ENCODE measurements at places on chromosomes 2 and 18. TPM values are rescaled to one million over a fixed set of nuclear protein-coding genes. Genes with fewer than 3 reads are reported as not detected.
A peak's percentile ranks its signal among the peaks of the same experiment; 100 is the strongest.

DNA sequence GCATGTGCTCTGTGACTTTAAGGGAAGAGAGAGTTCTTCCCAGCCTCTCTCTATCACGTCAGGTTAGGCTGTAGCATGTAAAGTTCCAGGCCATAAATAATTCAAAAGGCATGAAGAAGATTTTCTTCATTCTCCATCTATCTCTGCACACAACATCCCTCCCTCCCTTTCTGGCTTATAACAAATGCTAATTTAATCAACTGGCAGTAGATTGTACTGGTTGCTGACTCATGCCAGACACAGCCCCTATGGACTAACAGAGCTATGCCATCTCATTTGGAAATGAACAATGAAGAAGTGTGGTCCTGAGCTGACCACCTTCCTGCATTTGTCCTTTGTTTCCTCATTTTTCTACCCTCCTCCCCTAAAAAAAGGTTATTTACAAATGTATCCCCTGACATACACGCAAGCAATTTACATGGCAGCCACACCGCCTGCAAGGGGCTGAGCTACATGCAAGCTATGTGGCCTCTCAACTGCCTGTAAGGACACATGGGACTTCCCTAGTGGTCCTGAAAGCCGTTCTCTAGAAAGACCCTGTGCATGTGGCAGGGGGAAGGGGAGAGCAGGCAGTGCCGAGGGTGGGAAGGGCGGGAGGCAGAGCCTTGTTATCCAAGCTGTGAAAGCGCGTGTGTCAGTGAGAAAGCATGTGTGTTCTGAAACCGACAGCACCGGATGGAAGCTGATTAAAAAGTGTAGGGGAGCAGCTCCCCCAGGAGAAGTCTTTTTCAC, 90.9 kb upstream of the KLF7 start:
- H3K36me3 ChIP-seq = no peaks in the 10 kb centered on the region
- peaks cover 11% of the 10 kb centered on the region for H3K4me1 ChIP-seq
- H3K27me3 ChIP-seq = peaks cover 15% of the 10 kb centered on the region
- no peak for DNase-seq
- no peak overlapping the region for H3K27ac ChIP-seq

Gene ANO7
- total RNA-seq = 0.53 TPM

DNA sequence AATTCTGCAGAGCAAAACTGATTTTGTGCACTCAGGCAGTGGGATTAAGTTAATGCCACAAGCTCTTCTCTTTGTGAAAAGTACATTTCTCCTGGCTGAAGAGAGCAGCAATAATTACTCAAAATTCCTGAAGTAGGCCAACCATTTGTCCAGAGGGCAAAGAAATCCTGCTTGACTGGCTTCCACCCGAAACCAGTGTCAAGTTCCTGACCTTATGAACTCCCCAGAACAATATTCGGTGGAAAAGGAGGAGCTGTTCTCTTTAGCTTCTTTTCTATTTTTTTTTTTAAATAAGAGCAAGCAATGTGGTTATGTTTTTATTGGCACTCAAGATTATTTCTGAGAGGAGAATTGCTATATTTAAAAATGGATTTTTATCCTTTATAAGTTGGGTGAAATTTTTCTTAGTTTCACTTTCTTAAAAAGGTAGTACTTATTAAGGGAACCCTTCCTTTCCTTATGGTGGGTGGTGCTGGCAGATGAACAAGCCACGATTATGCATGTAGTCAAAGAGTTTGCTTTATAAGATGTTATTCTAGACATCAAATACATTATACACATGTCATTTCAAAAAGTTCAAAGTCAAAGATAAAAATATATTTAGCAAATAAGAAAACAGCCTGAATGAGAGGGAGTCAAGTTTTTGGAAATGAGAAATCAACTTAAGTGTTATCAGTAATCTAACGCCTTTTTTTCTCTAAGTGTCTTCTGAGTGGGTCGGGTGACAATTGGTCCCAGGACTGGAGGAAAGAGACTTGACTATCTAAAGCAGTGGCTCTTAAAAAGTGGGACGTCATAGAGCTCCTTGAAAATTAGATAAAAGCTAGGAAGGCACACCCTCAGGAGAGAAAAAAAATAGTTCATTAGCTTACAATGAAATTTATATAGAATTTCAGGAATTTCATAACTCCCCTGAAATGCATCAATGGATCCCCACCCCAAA, 194.5 kb downstream of the IKZF2 start:
- H3K27me3 ChIP-seq = no peaks in the 10 kb centered on the region
- H3K4me3 ChIP-seq = no peak overlapping the region
- peak overlapping the region; percentile 29 for H3K27ac ChIP-seq
- H3K4me1 ChIP-seq = peaks cover 30% of the 10 kb centered on the region
- no peaks in the 10 kb centered on the region for H3K36me3 ChIP-seq

DNA sequence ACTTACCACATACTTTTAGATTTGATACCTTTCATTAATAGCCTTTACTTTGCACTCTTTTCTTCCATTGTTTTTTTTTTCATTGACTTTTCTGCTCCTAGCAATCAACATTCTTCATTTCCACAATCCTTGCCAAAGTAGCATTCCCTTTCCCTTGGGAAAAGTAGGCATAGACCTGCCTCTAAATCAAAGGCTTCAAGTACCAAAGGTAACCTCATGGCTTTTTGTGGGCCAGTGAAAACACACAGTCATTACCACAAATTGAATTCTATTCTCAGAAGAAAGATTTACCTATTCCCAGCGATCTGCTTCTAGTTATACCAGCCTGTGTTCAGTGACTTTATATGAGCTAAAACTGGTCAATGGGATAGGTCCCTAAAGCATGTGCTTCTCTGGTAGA, 109.2 kb downstream of the SOCS6 start:
- no peaks in the 10 kb centered on the region for H3K4me1 ChIP-seq
- no peaks in the 10 kb centered on the region for H3K27me3 ChIP-seq
- no peak for DNase-seq

- no peaks in the 10 kb centered on the region for H3K4me1 ChIP-seq
- no peak for DNase-seq
- H3K27ac ChIP-seq = no peak overlapping the region
- H3K4me3 ChIP-seq = no peak overlapping the region
- H3K36me3 ChIP-seq = no peaks in the 10 kb centered on the region
Measured at GRCh38 chr2:2260696-2261268, 70.3 kb downstream of the MYT1L start.

DNA sequence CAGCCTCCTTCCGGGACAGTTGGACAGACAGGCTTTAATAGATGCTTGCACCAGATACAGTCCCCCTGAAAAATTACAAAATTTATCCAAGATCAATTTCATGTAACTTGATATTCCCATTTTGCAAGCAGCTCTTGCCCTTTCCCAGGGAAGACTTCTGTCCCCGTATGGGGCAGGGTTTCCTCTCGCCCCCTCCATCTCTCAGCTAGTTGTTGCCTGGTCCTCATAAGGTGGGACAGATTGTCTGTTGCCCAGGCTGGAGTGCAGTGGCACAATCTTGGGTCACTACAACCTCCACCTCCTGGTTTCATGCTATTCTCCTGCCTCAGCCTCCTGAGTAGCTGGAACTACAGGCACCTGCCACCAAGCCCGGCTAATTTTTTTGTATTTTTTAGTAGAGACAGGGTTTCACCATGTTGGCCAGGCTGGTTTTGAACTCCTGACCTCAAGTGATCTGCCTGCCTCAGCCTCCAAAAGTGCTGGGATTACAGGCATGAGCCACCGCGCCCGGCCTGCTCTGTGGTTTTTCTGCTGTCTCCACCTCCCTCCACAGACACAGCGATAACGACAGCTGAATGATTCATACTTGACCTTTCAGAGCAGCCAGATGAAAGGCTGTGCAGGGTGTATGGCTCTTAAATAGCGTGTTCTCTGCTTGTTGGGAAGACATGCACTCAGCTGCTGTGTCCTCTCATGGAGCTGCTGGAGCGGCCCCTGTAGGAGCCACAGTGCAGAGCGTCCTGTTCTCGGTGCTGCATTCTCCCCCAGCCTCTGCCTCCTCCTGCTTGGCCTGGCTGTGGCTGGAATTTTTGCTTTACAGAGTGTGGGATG, 61.4 kb downstream of the TTC39C start:
- peaks cover 55% of the 10 kb centered on the region for H3K4me1 ChIP-seq
- peak overlapping the region; percentile 24 for H3K4me3 ChIP-seq
- H3K36me3 ChIP-seq = peaks cover 44% of the 10 kb centered on the region
- peak overlapping the region; percentile 80 for H3K27ac ChIP-seq
- H3K27me3 ChIP-seq = no peaks in the 10 kb centered on the region

GRCh38 chr2:43269706-43270105, 43.3 kb upstream of the ZFP36L2 start:
- no peak for DNase-seq
- H3K27me3 ChIP-seq = no peaks in the 10 kb centered on the region
- H3K36me3 ChIP-seq = peaks cover 3% of the 10 kb centered on the region

Gene TEKT4
- total RNA-seq = not detected

DNA sequence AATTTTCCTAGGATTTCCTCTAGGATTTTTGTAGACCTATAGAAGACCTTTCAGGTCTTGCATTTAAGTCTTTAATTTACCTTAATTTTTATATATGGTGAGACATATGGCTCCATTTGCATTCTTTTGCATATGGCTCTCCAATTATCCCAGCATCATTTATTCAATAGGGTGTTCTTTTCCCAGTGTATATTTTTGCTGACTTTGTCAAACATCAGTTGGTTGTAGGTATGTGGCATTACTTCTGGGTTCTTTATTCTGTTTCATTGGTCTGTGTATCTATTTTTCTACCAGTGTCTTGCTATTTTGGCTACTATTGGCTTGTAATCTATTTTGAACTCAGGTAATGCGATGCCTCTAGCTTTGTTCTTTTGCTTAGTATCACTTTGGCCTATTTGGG, 239.8 kb upstream of the CNTNAP5 start:
- H3K27me3 ChIP-seq = no peaks in the 10 kb centered on the region
- no peaks in the 10 kb centered on the region for H3K36me3 ChIP-seq
- no peaks in the 10 kb centered on the region for H3K4me1 ChIP-seq
- no peak overlapping the region for H3K4me3 ChIP-seq
- DNase-seq = no peak

GRCh38 chr2:179646862-179647587, 214.4 kb downstream of the ZNF385B start:
- no peaks in the 10 kb centered on the region for H3K27me3 ChIP-seq
- no peaks in the 10 kb centered on the region for H3K36me3 ChIP-seq
- no peak for DNase-seq
- H3K4me3 ChIP-seq = no peak overlapping the region

Gene PAX3
- total RNA-seq = not detected

DNA sequence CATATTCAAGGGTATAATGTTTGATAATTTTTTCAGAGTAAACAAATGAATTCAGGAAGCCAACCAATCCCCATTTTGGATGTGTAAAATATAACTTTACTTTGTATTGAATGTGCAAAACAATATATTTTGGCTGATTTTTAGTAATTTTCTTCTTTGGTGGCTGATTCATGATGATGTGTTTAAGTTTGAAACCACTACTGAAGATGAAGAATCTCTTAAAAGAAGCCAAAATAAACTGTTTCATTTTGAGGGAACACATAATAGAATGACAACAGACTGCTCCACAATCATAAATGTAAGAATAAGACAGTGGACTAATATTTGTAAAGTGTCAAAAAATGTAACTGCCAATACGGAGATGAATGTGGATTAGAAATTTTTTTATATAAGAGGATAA, 52.5 kb upstream of the TRIM43 start:
- H3K4me3 ChIP-seq = no peak overlapping the region
- no peak overlapping the region for H3K27ac ChIP-seq
- H3K4me1 ChIP-seq = peaks cover 16% of the 10 kb centered on the region
- DNase-seq = no peak

Gene CELF4
- not detected for total RNA-seq

GRCh38 chr2:54239427-54239826, 16.6 kb downstream of the TSPYL6 start:
- H3K27me3 ChIP-seq = no peaks in the 10 kb centered on the region
- H3K36me3 ChIP-seq = peaks cover 2% of the 10 kb centered on the region
- H3K27ac ChIP-seq = no peak overlapping the region
- DNase-seq = no peak
- H3K4me1 ChIP-seq = no peaks in the 10 kb centered on the region
- H3K4me3 ChIP-seq = no peak overlapping the region

- no peaks in the 10 kb centered on the region for H3K27me3 ChIP-seq
- no peak overlapping the region for H3K27ac ChIP-seq
- DNase-seq = no peak
- no peaks in the 10 kb centered on the region for H3K4me1 ChIP-seq
Measured at GRCh38 chr2:150676747-150677383, 189.4 kb upstream of the RND3 start.

DNA sequence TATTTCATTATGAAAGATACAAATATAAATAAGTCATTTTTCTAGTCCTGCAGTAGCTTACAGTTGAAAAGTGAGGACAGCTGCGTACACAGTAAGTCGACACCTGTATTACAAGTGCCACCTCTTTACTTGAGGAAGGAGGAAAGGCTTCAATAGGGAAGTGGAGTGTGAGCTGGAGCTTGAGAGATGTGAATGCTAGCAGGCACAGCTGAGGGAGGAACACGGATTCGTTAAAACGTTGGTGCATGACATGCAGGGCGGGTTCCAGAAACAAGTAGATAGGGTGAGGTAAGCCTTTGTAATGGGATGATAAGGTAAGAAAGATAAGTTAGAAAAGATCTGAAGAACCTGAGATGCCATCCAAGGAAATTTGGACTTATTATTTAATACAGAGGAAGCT, 98.1 kb upstream of the CSRNP3 start:
- no peaks in the 10 kb centered on the region for H3K4me1 ChIP-seq
- H3K4me3 ChIP-seq = no peak overlapping the region

DNA sequence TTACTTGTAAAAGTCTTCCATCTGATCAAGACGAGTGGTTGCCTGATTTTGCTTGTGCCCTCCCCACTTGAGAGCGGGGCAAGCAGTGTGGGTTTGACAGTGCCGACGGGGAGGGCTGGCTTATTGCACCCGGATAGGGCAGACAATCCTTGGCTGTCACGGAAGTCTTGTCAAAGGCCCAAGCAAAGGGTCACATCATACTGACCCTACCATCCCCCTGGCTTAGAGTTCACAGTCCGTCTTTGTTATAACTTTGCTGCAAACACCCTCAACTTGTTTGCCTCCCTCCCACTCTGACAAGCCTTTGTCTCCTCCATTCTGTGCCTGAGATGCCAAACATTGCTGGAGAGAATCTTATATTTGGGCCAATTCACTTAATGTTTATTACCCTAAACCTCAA, 165.9 kb upstream of the MSH6 start:
- H3K27ac ChIP-seq = no peak overlapping the region
- DNase-seq = no peak
- H3K4me1 ChIP-seq = no peaks in the 10 kb centered on the region

DNA sequence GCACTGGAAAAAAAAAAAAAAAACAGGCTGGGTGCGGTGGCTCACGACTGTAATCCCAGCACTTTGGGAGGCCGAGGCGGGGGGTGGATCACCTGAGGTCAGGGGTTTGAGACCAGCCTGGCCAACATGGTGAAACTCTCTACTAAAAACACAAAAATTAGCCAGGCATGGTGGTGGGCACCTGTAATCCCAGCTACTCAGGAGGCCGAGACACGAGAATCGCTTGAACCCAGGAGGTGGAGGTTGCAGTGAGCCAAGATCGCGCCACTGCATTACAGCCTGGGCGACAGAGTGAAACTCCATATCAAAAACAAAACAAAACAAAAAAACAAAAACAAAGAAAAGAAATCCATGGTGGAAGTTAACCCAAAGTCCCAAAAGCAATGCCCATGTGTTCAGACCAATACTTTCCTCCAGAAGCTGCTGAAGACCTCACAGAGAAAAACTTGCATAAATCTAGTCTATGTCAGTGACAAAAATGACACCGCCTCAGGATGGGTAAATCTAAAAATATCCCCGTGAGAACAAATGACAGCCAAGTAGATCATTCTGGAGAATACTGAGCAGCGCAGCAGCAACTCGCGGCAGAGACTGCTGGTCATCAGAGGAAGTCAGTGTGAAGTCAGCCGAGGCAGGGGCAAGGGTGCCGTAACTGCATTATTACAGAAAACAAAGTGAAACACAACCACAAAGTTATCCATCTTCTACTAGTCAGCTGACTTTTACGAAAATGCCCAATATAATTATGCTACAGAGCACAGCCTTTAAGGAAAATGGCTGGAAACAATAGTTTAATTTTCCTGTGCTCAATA, 41.0 kb downstream of the LPIN2 start:
- H3K36me3 ChIP-seq = peaks cover 29% of the 10 kb centered on the region
- H3K27ac ChIP-seq = peak overlapping the region; percentile 98
- DNase-seq = peak; percentile 91
- peak overlapping the region; percentile 77 for H3K4me3 ChIP-seq

Data from activated CD8-positive, alpha-beta memory T cell treated with anti-CD3 and anti-CD28 coated beads, Interleukin-2, amount 10 ng/mL, durations not matched to agents 7 days and 5 days (primary cell).